Right kidney (tissue), 9 donors: ENCODE measurements at places on chromosomes 7 and 10.

GRCh38 chr7:157281221-157281998 lies 55.4 kb upstream of the DNAJB6 start:
- DNase-seq, result no peak

- DNase-seq, result no peak
These were observed 76.1 kb downstream of the PROSER2 start for GRCh38 chr10:11899067-11899876.

- no peak for DNase-seq
These were observed 6.5 kb upstream of the OIT3 start for GRCh38 chr10:72887043-72887442.

- peak; percentile 69 for DNase-seq
These were observed 15.3 kb downstream of the GPRIN2 start for GRCh38 chr10:46541017-46541661.

DNA sequence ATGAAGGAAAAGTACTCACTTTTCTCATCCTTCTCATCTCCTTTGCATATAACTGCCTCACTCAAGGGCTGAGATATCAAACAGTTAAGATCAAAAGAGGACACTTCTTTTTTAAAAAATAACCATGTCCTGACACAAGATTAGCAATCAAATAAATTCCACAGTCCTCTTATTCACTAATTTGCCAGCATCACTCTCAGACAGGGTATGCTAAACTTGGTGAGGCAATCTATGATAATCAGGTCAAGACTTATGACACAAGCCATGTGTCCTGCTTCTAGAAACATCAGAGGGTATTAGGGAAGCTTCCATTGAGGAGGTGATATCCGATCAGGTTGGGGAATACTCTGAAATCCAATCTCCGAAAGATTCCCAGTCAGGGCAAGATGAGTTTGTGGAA lies 10.4 kb downstream of the PANK1 start:
- DNase-seq, result no peak

- DNase-seq, result no peak
These were observed 43.0 kb downstream of the ELMO1 start for GRCh38 chr7:37405603-37406122.

DNA sequence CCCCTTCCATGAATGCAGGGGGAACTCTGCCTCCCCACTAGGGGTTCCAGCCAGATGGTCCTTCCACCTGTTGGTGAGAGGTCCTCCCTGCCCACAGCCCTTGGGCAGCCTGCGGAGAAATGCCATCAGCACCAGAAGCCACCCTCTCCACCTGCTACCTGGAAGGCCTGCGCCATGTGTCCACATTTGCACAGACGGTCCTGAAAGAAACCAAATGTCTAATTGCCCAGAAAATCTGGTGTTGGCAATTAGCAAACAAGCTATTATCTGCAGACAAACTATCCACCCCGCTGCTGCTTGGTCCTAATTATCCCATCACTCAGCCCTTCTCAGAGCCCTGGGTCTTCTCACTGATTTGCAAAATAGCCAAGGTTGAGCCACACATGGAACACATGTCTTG lies 32.3 kb downstream of the HSPA12A start:
- DNase-seq, result no peak

DNA sequence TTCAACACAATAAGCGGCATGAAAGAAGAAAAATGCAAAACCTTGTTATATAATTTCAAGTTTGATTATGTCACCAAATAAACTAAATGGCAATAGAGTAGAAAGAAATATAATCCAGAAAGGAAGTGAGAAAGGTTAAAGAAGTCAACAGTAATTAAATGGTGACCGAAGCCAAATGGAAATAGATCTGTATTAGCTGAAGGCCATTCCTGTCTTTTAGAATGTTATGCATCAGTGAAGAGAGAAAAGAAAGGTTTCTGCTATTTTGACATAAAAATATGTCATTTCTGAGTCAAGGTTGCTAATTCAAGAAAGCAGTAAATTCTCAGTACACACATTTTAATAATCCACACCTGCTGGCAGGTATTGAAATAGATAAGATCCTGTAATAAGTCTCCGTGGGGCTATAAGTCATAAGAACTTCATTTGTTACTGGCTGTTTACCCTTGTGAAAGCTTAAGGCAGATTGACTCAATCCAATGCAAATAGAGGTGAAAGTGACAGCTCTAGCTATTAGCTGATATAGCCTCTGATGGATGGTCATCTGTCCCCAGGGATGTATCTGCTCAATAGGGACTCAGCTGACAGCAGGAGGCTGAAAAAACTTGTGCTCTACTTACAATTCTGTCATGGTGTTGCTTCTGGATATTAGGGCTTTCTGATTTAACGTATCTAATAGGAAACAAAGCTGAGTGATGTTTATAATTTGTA lies 152.1 kb downstream of the FZD1 start:
- no peak for DNase-seq
